ENCODE measurements at places on chromosomes 12 and 14.

DNA sequence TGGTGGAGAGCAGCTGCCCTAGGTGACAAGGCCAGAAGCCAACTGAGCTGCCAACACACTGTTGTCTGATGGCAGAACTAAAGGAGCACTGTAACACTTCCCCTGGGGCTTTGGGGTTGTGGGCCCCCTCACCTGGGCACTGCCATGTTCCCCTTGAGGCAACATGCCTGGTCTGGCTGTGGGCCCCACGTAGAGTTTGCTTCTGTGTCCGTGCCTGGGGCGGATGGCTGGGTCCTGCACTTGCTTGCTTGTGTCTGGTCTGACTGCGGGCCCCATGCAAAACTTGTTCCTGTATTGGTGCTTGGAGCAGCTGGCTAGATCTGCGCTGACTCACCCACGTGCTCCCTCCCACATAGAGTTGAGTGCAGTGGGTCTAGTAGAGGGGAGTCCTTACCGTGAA lies 78.4 kb downstream of the MNAT1 start:
- DNase-seq: no peak

GRCh38 chr12:104738776-104739642 lies 219.1 kb downstream of the SLC41A2 start:
- DNase-seq: no peak

GRCh38 chr12:86445356-86445755 lies 189.2 kb upstream of the MGAT4C start:
- DNase-seq: no peak

DNA sequence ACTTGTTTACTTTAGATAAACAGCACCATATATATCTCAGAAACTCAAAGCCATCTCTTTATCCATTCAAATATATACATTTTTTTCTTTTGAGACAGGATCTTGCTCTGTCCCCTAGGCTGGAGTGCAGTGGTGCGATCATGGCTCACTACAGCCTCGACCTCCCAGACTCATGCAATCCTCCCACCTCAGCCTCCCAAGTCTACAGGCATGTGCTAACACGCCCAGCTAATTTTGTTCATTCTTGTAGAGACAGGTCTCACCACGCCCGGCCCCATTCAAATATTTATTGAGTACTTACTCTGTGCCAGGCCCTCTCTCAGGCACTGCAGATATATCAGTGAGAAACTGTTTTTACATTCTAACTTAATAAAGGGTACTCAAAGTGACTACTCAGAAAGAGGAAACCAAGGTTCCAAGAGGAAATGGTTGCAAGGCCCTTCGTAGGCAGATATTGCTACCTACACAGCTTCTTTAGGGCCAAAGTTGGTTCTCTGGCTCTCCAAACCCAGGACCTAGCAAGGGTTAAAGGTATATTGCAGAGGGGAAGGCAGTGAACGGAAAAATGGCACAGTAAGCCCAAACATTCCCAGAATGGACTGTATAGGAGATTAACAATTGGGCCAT lies 2.9 kb downstream of the ATXN3 start:
- DNase-seq: no peak

DNA sequence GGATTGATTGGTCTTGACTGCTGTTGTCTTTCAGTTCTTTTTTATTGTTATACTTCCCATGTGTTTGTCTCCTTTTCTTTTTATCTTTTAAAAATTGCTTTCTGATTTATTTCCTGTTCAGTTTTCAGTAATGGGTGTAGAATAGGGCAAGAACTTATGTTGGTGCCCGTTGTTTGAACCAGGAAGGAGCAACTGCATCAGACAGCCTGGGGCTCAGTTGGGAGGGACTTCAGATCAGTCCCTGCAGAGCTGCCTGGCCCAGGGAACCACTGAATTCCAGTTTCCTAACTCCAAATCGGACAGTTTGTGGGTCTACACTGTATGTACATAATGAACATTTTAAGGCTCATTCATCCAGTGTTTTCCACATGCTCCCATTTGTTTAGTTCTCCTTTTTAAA lies 64.9 kb downstream of the FBXO34 start:
- DNase-seq: no peak

DNA sequence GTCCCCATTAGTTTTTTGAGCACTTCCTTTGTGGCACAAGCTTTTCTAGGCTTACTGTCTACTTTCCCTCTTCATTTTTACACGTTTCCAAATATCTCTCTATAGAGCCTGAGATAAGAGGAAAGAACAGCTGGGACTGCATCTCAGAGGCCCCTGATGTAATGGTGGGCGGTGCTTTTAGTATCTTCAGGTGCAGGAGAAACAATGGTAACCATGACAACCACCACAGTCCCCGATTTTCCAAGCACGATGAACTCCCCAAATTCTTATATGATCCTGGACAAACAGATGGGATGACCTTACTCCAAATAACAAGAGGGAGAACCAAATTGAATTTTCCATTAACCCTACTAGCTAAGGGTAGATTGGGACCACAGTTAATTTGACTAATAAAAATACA lies 103.3 kb downstream of the AEBP2 start:
- DNase-seq: no peak

- DNase-seq: no peak
Measured at GRCh38 chr12:24152270-24152669, 202.8 kb upstream of the SOX5 start.

- DNase-seq: no peak
Measured at GRCh38 chr14:100341301-100342031, 18.3 kb downstream of the SLC25A47 start.

DNA sequence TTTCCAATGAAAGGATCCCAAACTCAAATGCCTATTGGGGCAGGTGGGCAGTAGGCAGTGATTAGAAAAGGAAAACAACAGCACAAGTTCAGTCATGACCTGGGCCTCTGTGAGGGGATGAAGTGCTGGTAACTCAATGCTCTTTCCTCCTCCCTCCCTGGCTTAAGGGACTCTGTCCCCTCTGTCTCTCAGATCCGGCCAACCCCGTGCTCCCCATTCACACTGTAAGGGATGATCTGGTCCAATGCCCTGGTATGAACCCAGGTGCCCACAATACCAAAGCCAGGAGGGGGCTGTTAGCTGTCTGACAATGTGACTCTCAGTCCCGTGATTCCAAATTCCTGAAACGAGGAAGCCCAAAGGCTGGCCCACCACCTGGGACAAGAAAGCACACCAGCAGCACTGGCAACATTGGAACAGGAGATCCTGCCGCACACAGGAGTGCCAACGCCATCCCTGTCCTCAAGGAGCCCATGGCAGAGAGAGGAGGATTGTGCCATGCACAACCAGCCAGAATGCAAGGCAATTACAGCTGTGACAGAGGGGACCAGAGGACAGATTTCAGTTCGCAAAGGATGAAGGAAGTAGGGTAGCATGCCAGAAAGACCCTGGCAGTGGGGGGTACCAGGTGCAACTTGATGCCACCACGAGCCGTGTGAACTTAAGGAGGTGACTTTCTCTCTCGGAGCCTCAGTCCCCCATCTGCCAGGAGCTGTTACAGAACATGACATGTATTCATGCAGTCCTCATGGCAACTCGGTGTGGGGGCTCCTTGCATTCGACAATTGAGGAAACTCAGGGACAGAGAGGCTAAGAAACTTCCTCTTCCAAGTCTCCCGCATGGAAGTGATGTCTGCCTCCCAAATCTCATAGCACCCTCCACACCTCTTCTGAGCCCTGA lies 37.6 kb downstream of the SERPINA3 start:
- no peak for DNase-seq

DNA sequence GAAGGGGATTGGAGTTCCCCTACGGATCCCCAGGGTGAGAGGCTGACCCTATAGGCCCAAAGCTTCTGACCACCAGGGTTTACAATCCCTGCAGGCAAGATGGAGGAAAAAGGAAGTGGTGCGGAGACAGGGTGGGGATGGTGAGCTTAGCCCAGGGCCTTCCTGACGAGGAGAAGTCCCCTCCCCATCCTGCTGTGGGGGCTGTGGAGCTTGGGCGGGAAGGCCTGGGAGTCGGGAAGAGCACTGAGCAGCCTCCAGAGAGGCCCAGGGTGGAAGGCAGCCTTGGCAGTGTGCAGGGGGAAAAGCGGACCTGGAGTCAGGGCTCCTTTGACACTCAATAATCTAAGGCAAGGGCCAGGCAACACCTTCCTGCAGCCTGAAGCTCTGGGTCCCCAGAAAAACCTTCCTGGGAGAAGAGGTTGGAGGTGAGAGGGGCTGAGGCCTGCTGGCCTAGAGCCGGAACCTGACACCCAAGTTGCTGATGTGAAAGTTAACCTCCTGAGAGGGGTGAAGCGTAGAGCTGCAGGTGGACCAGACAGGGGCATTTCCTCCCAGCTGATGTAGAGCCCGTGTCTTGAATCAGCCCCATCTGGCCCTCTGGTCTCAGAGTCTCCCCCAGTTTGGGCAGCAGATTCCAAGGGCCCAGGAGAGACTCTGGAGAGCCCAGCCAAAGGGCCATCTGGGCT lies 6.0 kb downstream of the HDAC7 start:
- DNase-seq: no peak

GRCh38 chr12:122793685-122794106 lies 19.3 kb downstream of the CCDC62 start:
- DNase-seq: no peak

- no peak for DNase-seq
Measured at GRCh38 chr12:38385486-38385885, 68.9 kb downstream of the ALG10B start.

DNA sequence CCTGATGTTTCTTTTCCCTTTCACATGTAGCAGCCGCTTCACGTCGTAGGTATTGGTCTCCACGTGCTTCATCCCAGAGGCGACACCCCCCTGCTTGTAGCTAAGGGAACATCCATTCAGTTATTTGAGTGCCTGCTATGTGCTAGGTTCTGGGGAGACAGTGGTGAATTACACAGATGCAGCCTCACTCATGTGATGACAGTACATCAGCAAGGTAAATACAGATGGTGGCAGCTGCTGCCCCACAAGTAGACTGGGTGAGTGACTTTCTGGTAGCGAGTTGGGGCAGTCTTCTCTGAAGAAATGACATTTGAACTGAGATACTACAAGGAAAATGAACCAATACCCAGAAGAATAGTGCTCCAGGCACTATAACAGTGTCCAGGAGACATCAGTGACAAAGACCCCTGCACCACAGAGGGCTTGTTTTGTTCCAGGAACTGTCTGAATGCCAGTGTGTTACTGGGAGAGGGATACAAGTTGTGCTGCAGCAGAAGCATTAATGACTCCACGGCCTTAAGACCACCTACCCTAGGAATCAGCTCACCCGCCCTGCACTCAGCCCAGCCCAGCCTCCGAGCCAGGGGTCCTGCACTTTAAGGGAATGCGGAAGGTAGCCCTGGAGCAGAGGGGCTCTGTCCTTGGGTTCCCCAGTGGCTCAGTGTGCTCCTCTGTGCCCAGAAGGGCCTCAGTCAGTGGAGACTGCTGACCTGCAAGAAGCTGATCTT lies 7.3 kb downstream of the AVIL start:
- DNase-seq: no peak

DNA sequence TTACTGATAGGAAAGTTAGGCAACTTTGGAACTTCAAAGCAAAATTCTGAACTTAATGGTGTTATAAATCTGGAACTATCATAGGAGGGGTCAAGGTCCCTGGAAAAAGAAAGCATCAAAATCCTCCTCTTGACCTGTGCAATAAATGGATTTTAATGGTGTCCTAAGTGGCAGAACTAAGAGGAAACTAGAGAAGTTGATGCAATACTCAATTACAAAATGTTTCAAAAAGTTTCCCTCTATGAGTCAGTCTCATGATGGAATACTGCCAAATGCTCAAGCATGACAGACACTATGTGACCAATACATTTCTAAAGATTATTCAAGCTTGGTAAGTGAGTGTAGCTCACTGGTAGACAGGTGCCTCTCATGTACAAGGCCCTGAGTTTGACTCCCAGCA lies 47.7 kb upstream of the ERGIC2 start:
- no peak for DNase-seq

DNA sequence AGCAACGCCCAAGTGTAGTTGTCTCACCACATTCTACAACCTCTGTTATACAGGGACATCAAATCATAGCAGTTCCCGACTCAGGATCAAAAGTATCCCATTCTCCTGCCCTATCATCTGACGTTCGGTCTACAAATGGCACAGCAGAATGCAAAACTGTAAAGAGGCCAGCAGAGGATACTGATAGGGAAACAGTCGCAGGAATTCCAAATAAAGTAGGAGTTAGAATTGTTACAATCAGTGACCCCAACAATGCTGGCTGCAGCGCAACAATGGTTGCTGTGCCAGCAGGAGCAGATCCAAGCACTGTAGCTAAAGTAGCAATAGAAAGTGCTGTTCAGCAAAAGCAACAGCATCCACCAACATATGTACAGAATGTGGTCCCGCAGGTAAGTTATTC lies 123.0 kb downstream of the ARID2 start:
- no peak for DNase-seq

GRCh38 chr14:63512861-63513260 lies 30.3 kb downstream of the PPP2R5E start:
- no peak for DNase-seq

DNA sequence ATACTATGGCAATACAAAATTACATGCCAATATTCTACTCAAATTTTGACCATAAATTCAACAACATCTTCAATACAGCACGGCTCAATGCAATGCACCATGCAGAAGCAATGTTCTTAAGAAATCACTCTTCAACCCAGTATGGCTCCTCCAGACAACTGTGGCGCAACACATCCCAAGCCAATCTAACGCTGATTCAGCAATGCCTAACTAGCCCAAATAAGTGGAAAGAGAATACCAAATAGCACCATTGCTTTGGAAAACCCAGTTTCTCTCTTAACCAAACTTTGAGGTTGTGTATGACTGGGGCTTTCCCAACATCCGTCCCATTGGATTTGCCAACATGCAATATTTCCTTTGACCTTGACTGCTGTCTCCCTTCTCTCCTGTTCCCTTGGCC lies 211.1 kb upstream of the TBX3 start:
- no peak for DNase-seq

DNA sequence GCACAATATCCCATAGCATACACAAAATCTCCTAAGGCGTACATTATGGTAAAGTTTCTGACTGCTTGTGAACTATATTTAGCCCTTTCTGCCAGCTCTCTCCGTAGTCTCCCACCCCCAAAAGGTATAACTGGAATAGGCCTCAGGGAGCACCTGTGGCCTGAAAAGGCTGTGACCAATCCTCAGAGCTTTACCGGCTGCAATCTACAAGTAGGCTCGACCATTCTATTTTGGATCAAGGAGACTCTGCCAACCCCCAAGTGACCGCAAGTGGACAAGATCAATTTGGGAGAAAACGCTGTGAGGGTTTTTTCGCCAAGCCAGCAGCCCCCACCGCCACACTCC lies 1.2 kb downstream of the PPTC7 start:
- DNase-seq: no peak

- no peak for DNase-seq
Measured at GRCh38 chr12:62163368-62163767, 96.8 kb upstream of the USP15 start.

DNA sequence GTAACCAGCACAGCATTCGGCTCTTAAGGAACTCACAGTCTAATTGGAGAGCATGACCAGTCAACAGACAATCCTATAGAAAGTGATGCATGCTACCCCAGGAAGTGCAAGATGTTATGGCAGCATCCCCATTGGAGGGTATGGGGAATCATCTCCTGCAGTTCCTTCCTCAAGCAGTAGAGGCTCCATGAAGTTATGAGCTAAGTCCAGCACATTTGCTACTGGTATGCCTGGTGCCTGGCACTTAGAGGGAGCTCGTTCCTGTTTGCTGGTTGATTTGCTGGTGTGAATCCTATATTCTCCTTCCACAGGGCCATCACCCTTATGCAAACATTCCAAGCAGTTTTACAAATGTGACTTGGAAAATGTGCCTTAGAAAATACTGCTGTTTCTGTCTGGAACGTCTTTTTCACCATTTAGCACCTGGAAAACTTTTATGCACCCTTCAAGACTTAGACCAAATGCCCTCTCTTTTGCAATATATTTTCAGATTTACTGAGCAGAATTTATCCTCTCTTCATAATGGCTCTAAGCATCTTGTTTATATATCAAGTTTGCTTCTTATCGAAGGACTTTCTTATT lies 136.1 kb upstream of the WSCD2 start:
- no peak for DNase-seq
